ENCODE measurements at places on chromosomes 5 and 9.

- DNase-seq: peak; percentile 62
Observed at GRCh38 chr9:128912270-128912853, 8.4 kb upstream of the PHYHD1 start.

DNA sequence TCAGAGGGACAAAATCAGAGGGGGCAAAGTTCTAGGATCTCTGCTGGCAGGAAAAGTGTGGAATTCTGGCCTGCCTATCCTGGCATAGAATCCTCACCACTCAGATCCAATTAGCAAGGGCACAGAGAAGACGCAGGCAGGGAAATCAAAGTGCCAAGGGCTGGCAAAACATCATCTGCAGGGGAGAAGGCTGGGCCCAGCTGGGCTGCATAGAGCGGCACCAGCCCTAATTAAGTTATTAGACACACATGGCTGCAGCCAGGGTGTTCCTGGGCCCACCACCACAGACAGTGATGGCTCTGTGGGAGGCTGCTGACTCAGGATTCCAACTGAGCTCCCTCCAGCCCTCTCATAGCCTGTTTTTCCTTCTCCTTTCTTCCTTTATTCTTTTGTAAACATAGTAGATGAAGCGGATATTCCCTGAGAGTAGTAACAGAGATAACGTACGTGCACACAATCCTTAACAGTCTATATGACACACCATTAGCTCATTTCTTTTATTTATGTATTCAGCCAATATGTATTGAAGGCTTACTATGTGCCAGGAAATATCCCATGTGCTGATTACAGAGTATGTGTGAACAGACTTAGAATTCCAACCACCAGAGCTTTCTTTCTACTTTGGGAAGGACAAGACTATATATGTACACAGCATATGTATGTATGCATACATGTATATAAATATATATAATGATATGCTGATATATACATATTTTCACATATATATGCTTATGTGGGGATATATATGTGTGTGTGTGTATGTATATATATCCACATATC lies 236.1 kb downstream of the ASTN2 start:
- DNase-seq: no peak

DNA sequence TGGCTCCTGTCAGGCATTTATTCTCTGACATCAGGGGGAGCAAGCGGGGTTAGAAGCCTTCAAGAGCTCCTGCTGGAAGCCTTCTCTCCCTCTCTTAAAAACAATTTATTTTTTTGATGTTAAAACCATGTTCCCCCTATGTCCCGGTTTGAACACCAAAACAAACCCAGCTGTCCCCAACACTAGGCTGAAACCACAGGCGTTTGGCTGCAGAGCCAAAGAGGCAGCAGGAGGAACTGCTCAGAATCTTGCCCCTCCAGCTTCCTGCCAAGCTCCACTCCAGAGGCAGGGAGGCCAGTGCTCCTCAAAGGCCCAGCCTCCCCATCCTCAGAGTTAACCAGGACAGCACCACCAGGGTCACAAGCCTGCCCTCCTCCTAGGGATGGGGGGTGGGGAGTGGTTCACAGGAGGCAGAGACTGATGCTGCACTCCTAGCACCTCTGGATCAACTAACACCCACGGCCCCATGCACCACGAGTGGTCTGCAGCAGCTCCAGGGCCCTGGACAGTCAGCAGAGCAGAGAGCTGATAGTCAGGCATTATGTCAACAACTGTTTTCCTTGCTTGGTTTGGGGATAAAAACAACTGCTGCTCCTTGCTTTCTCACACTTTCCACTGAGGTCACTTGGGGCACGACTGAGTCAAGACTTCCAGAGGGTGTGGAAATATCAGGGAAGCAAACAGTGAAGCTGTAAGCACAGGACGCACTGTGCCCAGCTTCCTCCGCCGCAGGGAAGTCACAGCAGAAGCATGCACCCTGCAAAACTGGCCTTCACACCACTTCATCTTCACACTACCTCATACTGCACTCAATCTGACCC lies 96.5 kb upstream of the ADRA1B start:
- DNase-seq: no peak

DNA sequence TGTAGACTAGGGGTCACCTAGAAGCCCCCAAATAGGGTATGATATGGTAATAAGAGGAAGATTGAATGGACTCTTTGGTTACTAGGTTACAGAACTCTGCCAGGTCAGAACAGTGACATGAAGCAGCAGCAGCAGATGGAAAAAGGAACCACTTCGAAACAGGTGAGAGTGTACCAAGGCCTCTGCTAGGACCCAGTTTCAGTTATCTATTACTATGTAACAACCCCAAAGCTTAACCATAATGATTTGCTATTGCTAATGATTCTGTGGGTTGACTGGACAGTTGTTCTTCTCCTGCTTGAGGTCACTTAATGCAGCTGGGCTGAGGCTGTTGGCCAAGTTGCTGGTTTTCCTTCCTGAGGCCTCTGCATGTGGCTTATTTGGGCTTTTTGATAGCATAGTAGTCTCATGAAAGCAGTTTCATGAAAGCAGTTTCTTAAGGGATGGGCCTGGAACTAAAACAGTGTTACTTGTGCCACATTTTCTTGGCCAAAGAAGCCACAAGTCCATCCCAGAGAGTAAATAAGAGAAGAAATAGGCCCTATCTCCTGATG lies 17.6 kb downstream of the C9orf43 start:
- no peak for DNase-seq

DNA sequence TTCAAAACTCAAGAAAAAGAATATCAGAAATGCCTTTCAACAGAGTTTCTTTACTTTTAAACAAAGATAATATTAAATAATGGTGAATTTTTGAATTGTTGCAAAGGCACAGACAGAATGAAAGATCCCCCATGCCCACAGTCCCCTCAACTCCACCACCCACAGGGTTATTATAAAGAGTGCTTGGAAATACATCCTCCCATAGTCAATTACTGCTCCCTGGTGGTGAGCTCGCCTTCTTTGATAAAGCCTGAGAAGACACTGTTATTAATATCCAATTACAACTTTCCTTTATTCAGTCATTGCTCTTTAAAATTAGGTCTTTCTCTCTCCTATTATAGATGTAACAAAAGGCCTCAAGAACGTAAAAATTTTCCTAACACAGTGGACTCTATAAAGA lies 490.2 kb upstream of the RORB start:
- peak; percentile 10 for DNase-seq

DNA sequence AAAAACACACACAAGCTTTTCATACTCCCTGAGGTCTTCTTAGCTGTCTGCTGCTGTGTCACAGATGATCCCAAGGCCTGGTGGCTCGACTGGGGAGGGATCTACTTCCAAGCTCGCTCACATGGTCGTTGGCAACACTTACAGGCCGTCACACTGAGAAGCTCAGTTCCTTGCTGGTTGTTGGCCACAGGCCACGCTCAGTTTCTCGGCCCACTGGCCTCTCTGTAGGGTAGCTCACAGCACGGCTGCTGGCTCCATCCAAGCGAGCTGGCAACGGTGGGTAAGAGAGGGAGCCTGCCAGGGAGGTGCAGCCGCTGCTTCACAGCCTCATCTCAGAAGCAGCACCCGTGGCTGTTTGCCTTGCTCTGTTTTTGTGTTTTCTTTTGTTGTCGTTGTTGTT lies 43.8 kb upstream of the GFPT2 start:
- no peak for DNase-seq

DNA sequence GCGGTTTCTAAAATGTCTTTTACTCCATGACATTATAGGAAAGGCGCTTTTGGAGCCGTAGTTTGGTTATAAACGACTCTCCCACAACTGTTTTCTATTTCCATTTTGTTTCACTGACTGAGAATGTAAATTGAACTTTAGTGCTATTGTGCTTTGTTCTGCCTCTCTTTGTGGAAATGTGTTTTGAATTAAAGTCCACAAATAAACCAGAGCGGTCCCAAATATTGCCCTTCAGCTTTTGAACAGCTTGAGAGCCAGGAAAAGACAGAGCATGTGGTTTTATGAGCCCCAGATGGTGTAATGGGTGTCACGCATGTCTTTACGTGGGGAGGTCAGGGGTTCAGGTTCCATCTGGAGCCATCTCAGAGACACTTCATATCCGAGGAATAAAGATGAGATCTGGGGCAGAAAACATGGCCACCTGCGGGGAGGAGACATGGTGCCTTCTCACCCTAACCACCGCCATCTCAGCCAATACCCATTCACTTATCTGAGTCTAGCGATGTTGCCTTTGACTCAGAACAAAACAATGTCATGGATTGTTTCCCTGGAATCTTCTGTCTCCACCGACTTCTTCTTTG lies 42.5 kb upstream of the ROR2 start:
- DNase-seq: no peak

GRCh38 chr9:128484686-128485413 lies 19.7 kb upstream of the GLE1 start:
- DNase-seq: no peak

- DNase-seq: peak; percentile 57
Observed at GRCh38 chr5:35089334-35090314, 41.9 kb upstream of the AGXT2 start.

- no peak for DNase-seq
Observed at GRCh38 chr9:115914291-115914690, 239.3 kb upstream of the PAPPA start.

- no peak for DNase-seq
Observed at GRCh38 chr9:136019041-136019680, 58.0 kb upstream of the UBAC1 start.

DNA sequence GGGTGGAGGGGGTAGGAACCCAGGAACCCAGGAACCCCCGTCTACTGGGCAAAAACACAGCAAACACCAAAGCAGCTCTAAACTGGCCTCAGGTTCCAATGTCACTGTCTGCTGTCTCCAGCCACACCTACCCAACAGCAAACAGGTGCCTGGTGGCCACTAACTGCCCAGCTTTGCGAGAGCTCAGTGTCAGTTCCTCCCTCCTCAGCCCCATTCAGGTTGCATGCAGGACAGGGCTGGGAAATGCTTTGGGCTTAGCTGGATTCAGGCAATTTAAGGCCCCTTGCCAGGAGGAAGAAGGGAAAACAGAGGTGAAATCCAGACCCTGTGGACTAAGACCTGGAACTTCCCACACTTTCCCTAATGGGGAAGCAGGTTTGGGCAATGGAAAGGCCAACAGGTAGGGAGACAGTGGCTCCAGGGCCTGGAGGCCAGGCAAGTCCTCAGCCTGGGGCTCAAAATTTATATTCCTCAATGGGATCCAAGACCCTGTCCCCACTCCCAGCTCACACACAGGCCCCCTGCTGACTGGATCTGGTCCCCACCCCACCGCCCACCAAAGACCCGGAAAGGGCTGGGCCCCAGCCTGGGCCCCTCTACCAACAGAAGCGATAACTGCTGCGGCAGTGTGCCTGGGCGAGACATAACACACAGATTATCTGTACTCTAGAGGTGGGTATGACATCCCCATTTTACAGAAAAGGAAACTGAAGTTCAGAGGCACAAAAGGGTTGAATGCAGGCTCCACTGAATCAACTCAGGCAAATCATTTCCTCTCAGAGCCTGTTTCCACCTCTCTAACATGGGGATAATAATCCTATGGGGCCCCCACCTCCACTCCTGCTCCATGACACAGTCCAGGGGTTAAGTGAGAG lies 3.5 kb downstream of the EEIG1 start:
- DNase-seq: no peak

- DNase-seq: peak; percentile 22
Observed at GRCh38 chr9:70392189-70392588, 22.3 kb downstream of the KLF9 start.

DNA sequence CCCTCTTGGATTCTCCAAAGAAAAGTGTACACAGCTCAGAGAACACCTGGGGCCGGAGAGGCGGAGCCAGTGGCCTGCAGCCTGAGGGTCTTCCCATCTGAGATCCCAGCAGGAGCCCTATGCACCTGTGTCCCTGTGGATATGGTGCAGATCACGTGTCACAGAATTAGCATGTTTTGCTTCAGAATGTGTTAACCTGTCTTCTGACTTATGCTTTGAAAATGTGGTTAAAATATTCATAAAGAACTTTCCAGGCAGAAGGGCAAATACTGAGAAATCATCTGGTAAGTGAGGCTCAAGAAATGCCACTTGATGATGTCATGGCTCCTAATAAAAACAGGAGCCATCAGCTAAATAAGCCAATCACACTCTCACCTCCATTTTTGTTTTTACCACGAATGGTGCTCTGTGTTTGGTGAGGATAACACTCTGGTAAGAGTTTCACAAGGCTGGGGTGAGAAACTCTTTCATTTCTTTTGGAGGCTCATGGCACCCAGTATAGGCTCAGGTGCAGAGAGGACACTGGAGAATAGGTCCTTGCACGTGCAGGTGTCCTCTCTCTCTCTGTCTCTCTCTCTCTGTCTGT lies 279.8 kb downstream of the FSTL4 start:
- DNase-seq: no peak

- no peak for DNase-seq
Observed at GRCh38 chr9:13369431-13369830, 89.9 kb upstream of the MPDZ start.

DNA sequence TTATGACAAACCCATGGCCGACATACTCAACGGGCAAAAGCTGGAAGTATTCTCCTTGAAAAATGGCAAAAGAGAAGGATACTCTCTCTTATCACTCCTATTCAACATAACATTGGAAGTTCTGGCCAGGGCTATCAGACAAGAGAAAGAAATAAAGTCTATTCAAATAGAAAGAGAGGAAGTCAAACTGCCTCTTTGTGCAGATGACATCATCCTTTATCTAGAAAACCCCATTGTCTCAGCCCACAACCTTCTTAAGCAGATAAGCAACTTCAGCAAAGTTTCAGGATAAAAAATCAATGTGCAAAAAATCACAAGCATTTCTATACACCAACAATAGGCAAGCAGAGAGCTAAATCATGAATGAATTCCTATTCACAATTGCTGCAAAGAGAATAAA lies 1799.9 kb upstream of the ACO1 start:
- DNase-seq: no peak

DNA sequence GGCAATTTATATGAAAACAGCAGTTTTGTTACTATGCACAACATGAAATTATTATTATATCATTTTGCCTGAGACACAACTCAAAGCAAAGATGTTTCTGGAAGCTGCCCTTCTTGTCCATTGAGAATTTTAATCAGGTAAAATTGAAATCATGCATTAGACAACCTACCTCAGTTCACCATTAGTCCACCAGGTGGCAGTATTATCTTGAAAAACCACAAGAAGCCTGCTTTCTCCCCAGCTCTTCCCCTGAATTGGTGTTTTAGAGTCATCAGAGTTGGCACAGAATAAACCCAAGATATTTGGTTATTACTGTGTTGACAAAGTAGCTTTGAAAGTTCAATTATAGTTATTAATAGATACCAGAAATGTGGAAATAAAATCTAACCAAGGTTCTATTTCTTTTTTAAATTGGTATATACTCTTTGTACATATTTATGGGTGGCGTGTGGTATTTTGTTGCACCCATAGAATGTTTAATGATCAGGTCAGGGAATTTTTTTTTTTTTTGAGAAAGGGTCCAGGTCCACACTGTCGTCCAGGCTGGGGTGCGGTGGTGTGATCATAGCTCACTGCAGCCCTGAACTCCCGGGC lies 25.7 kb downstream of the UTP15 start:
- DNase-seq: peak; percentile 76

DNA sequence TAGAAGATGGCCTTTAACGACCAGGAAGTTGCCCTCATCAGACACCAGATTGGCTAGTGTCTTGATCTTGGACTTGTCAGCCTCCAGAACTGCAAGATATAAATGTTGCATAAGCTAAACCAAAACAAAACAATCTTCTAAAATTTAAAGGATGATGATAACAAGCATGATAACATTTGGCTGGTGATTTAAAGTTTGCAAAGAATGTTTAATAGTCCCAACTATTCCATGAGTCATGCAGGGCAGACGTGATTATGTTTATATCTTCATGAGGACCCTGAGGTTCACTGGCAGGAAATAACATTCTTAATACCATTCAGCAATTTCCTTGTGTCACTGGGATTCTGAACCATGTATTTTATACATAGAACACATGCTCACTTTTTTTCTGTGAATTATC lies 319.8 kb downstream of the HCN1 start:
- no peak for DNase-seq
